NCI-H2107 (cell line): ENCODE measurements at places on chromosomes 6 and 20.

- DNase-seq, result no peak
Measured at GRCh38 chr20:16262594-16262993, 310.7 kb downstream of the KIF16B start.

DNA sequence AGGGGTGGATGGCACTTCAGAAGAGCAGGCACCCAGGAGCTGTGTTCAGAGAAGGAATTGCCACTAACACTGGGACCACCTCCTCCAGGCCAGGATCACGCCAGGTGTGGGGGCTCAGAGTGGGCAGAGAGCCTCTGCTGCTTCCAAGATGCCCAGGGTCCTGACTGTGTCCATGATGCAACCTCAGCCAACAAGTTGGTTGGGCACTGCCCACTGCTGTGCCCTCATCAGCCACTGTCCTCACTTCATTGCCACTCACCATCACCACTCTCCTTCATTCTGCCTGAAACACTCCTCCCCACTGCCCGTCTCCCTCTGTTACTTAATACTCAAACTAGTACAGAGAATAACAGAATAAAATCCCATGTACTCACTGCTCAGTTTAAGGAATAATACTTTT, 16.5 kb upstream of the TCF15 start:
- DNase-seq, result no peak

- no peak for DNase-seq
Measured at GRCh38 chr20:43846516-43846905, 68.1 kb upstream of the TOX2 start.

GRCh38 chr6:19041906-19042305, 654.8 kb downstream of the RNF144B start:
- no peak for DNase-seq

DNA sequence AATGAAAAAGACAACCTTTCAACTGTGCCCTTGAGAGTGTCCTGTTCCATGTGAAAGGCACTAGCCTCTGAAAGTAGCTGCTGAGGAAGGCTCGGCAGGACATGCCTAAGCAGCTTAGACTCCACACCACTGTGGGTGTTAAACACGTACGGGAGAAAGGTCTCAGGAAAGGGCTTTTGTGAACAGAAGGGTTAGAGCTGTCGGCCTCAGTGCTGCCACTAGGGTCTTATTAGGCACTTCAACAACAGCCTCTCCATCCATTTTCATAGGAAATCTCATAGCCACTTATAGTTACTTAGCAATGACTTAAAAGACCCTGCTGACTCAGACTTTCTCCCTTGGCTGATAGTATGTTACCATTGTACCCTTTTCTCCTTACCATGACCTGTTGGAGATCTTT, 662.8 kb downstream of the TBC1D32 start:
- no peak for DNase-seq

- DNase-seq, result no peak
Measured at GRCh38 chr6:88804701-88805100, 158.7 kb downstream of the RNGTT start.

DNA sequence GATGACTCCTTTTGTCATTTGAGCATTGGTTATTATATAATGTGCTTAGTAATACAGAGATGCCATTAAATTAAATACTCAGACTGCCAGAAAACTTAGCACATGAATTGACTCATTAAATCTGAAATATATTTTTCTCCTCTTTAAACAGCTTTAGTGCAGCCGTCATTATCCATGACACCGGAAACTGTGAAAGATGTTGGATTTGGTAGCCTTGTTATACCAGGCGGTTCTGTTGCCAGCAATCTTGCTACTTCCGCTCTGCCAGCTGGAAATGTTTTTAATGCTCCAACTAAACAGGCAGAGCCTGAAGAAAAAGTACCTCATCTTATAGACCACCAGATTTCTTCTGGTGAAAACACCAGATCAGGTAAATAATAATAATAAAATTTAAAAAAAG, 97.6 kb downstream of the SCAF8 start:
- DNase-seq, result no peak

- no peak for DNase-seq
Measured at GRCh38 chr20:32206760-32207625, 550 bp downstream of the PLAGL2 start.

GRCh38 chr6:18497006-18497405, 109.9 kb downstream of the RNF144B start:
- DNase-seq, result no peak

DNA sequence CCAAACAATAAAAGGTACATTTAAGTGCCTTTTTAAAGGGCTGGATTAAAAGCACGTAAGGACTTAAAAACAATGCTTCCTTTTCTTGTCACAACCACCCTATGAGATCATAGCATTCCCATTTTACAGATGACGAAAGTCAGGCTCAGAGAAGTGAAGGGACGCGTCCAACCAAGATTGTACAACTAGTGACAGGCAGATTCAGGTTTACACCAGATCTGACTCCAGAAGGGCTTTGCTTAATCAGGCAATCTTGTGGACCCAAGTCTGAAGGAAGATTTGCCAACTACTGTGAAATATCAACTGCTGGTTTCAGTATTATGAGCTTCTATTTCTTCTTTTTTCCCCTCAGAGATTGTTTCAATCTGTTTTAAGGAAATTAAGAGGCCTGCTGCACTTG, 877 bp downstream of the ENPP4 start:
- DNase-seq, result no peak
